Left colon (tissue), 2 donors: ENCODE measurements at places on chromosomes 16 and 17. TPM values are rescaled to one million over a fixed set of nuclear protein-coding genes. Genes with fewer than 3 reads are reported as not detected.

The PIGS gene
- total RNA-seq: 82.5 TPM

- no peak for DNase-seq
Measured at GRCh38 chr17:79646721-79647455, 36.0 kb upstream of the RBFOX3 start.

- no peak for DNase-seq
Measured at GRCh38 chr17:75241996-75242460, 19.4 kb downstream of the GGA3 start.

GRCh38 chr17:4161192-4161966, 18.4 kb downstream of the CYB5D2 start:
- no peak for DNase-seq

DNA sequence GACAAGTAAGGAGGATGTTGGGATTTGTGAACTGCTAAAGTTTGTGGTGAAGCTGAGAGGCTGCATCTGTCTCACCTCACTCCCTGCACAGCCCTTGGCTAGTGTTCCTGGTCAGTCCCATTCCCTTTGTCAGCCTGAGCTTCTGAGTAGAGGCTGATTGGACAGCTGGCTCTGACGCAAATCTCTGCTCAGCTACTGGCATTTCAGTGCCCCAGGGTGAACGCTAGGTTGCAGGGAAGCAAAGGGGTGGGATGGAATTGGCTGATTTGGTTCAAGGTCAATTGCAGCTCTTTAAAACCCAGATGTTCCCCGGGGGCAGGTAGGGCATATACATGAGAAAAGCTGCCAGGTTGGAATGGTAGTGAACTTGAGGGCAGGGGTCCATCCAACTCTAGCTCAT, 23.1 kb upstream of the CNOT1 start:
- no peak for DNase-seq
